Activated CD4-positive, CD25-positive, alpha-beta regulatory T cell treated with anti-CD3 and anti-CD28 coated beads, Interleukin-2, amount 50 U/mL, for 24 hours (primary cell): ENCODE measurements at places on chromosomes 2 and 18.
A peak's percentile ranks its signal among the peaks of the same experiment; 100 is the strongest.

DNA sequence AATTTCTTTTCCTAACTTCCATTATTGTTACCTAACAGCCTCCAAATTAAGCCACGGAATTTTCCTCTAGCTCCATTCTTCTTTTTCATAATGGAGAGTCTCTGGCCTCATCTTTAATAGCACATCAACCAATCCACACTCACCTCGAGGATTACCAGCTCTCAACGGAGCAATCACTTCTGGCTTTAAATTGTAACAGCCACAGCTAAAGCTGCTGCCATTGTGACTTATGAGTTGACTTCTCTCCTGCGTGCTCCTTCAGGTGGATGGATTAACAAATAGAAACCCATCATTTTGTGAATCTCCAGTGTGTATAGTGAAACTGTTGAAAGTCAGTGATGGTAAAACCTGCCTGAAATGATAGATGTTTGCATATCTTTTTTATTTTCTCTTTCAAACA is 24.9 kb upstream of the SLC5A7 start:
- no peak for ATAC-seq

DNA sequence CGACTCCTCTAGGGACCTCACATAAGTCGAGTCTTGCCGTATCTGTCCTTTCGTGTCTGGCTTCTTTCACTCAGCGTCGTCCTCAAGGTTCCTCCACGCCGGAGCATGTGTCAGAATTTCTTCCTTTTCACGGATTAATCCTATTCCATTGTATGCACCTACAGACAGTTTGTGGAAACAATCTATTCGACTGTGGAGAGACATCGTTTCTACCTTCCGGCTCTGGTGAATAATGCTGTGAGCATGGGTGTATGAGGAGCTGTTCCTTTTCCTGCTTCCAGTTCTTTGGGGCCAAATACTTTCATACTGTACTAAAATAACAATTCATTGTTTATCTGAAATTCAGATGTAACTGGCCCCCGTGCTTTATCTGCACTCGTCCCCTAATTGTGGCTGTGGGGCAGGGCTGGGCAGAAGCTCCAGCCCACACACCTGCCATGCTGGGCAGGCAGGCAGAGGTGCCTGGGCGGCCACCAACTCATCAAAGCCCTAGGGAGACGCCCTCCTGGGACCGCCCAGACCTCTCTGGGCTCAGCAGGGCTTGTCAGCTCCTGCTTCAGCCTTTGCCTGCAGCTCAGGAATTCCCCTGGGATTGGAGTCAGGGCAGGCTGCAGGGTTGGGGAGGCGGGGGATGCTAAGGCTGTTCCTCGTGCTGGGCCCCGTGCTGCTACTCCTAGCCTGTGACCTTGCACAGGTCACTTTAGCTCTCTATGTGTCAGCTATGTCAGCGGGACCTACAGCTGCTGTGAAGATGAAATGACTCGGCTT is 14.5 kb downstream of the GPC1 start:
- ATAC-seq, result peak; percentile 10

DNA sequence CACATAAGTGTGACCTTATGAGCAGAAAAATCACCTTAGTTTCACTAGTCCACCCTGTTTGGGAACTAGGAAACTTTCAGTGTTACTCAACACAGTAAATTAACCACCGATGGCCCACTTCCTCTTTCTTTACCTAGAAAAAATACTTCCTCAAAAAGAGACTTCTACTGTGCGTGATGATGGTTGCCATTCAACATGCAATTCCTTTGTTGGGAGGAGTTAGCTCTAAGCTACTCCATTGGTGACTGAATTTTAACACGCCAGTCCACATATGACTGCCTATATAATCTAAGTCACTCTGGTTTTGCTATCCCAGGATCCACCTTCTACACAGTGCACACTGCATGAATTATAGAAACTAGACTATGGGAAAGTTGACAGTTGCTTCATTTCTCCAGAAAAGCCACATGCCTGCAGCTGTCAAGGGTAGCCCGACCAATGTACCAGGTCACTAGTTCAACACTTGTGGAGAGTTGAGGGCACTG is 47.8 kb upstream of the REG3G start:
- no peak for ATAC-seq

- no peak for ATAC-seq
Observed at GRCh38 chr2:239949537-239949936, 75.6 kb downstream of the NDUFA10 start.

- no peak for ATAC-seq
Observed at GRCh38 chr18:26459884-26460283, 88.5 kb downstream of the KCTD1 start.

GRCh38 chr2:134282629-134283400 is 28.9 kb downstream of the MGAT5 start:
- ATAC-seq, result peak; percentile 90

GRCh38 chr18:48782381-48782861 is 168.3 kb downstream of the SMAD7 start:
- no peak for ATAC-seq

DNA sequence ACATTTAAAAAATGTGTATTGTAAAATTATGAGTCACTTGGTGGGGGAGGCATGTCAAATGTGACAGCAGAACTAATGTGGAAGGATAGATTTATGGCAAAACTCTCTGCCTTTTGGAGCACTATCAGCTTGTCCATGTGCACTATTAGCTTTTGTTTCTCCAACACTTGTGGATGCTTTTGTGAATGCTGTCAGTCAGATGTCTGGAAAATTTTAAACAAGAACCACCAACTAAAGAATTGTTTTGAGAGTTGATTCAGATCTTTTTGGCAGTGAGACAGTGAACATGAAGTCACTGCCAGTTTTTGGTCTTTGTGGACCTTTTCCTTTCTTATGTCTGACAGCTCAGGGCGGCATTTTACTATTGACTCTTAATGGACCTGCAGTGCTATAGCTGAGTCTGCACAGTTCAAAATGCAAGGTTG is 72.4 kb downstream of the KIAA1328 start:
- ATAC-seq, result no peak
